ENCODE measurements at places on chromosomes 7 and 10.

DNA sequence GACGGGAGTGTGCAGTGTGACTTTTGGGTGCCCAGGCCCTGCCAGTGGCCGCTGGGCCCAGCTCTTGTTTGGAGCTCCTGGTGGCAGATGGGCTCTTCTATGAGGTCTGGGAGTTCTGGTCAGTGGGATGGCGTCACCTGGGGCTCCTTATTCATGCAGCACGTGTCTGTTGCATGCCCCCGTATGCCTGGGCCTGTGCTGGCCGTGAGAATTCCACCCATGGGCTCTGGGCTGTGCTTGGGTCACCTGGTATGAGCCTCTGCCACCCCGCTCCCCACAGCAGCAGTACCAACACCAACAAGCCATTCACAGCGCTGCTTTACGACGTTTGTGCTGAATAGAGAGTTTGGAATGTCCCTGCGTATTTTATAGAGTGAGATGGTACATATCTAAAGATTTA, 27.1 kb downstream of the INPP5A start:
- DNase-seq = no peak

GRCh38 chr10:131862548-131862947, 38.3 kb upstream of the PPP2R2D start:
- DNase-seq = no peak

DNA sequence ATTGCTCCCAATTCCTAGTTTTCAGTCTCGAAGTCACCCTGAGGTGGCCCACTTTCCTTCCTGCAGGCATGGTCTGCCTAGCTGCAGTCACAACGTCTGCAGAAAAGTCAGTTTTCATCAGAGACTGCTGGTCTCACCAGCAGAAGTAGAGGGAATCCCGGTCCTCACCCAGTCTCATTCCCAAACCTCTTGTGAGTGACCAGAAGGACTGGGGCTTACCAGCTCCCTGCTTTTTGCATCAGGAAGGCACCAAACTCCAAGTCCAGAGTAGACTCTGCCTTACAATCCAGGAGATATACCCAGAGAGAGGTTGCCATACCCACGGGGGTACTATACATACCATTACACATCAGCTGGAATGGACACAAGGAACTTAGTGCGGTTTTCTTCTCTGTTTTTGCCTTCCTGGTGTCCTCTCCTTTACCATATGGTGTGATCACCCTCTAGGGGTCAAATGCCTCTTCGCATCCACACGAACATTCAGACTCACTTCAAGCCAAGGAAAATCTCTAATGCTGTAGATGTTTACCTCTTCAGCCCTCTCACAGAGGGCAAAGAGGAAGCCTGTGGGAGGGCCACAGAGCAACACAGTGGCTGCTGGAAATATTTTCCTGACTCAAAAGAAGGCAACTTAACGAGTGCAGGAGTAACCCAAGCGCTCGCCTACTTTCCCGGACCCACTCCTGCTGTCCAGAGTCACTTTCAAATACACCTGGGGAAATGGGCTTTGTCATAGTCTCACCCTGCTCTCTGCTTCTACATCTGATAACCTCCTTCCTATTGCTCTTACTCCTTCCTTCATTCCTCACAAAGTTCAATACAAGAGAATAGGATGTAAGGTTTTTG, 220.9 kb downstream of the C7orf25 start:
- peak; percentile 72 for DNase-seq

- DNase-seq = no peak
These were observed 34.7 kb upstream of the MKLN1 start for GRCh38 chr7:131293018-131293417.

DNA sequence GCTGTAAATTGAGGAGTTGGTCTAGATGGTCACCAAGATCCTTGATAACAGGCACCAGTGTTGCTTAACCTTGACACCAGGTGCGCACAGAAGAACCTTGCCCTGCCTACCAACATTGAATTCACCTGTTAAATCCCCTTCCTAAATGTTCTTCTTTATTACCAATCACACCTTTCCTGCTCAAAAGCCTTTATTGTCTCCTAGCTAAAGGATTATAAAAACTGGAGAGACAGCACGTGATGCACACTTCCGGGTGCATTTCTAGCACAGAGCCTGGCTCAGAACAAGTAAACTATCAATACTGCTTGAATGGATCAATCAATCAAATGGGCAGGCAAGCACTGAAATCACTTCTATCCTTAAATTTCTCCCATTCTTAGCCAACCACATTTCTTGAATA, 56.3 kb downstream of the SVIL start:
- no peak for DNase-seq

DNA sequence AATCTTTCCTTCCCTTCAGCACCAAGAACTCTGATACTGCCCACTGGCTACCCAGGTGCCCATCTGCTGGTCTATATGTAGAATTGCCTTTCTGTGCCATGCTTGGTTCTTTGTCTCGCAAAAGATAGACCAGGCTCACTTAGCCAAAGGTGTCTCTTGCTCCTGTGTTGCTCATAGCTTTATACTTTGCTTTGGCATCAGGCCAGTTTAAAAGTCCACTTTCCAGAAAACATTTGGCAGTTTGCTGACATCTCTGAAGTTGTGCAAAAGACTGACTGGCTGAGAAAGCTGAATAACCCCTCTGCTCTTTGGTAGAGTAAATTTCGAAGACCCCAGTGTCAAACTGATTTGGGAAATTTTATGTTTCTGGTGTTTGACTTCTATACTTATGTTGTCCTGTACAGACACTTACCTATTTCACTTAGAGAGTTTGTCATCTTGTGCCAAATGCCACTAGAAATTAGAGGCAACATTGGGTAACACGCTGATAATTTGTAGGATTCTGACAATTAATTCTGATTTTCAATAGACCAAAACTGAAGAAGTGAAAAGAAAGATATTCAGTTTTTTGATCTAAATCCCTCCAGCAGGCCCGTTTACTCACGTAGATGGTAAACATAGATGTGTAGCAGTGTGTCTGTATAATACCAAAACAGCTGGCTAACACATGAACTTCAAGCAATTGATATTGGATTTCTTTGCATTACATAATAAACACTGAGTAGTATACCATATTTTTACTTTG, 91.1 kb downstream of the CPED1 start:
- DNase-seq = no peak

GRCh38 chr10:59878289-59878688, 28.1 kb downstream of the CCDC6 start:
- no peak for DNase-seq

GRCh38 chr7:45881759-45882464, 6.4 kb upstream of the IGFBP1 start:
- peak; percentile 76 for DNase-seq

DNA sequence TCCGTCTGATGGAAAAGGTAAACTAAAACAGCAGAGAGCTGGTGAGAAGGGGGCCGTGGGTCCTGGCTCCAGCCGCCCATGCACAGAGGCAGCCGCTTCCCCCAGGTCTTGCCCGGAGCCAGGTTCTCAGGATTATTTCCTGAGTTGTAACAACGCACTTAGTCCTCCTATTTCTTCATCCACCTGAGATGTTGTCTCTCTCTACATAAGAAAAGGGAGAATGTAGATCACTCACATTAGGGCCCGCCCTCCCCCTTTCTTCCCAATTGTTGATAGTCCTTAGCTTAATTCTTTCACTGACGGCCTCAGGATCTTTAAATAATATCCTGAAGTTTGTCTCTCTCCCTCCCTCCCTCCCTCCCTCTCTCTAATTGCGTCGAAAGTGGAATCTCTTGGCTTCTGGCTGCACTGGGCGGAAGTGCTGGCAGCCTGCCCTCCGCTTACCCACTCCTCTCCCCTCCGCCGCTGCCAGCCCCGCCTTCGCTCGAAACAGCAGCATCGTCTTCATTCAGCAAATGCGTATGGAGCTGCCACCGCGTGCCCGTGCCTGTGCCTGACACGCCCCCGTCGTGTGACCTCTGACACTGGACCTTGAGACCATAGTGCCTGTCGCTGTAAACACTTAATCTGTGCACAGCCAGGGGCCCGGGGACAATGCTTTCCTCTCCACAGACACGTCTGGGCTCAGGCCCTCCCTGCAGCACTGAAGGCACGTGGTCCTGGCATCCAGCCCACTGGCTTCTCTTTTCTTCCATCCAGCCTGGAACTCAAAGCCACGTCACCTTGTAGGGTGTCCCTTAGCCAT, 174.5 kb upstream of the PPP2R2D start:
- peak; percentile 63 for DNase-seq

- no peak for DNase-seq
These were observed 57.7 kb upstream of the TNS3 start for GRCh38 chr7:47639495-47640110.

GRCh38 chr7:69742237-69742636, 144.0 kb downstream of the AUTS2 start:
- no peak for DNase-seq

GRCh38 chr10:132606536-132607316, 69.1 kb downstream of the INPP5A start:
- no peak for DNase-seq

DNA sequence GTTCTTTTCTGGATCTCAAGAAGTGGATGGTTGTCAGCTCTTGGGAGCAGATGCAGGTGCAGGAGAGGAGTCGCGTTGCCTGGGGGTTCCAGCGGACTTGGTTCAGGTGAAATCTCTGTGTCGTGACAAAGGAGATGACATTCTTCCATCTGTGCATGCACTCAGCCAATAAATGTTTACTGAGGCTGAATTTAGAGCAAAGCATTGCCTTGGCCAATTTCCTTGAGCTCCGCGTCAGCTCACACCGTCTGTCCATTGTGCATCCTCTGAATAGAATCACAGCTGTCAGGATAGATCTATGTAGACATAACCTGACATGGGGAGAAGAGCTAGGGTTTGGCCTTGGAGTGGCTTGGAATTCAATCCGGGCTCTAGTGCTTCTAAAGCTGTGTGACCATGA, 343.7 kb downstream of the GLRX3 start:
- DNase-seq = no peak

GRCh38 chr7:139991269-139991666, 71.5 kb downstream of the PARP12 start:
- no peak for DNase-seq

DNA sequence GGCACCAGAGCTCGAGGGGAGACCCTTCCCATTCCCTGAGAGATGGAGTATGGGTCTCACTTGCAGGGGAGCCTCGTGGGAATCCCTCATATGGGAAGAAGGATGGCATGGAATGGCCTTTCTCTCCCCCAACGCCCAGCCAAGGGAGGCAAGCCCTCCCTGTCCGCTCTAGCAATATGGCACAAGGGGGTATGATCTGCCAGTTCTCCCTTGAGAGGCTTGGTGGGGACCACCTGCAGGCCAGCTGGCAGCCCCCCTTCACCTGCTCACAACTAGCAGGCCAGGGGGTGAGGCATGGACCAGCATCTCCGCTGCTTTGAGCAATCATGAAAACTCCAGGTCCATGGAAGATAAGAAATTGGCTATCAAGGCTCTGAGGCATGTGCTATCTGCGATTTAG, 70.8 kb downstream of the PARP12 start:
- no peak for DNase-seq

GRCh38 chr7:103349805-103350204, 2.4 kb downstream of the PSMC2 start:
- DNase-seq = no peak

- DNase-seq = peak; percentile 53
These were observed 124.3 kb downstream of the SKIDA1 start for GRCh38 chr10:21401196-21401595.

DNA sequence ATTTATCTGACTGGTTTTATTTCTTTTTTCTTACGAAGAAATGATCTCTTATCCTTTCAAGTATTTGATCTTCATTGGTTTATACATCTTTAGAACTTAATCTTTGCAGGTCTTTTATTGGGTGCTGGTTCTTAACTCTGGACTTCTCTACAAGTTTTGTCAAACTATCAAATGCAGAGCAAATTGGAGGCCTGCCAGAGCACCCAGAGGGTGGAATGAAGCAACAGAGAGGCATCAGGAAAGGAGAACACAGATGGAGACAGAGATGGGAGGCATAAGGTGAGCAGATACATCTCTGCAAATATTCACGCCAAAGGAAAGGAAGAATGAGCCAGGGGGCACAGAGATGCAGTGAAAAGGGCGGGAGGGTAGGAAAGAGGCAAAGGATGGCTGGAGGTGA, 130.3 kb downstream of the PKD1L1 start:
- no peak for DNase-seq

- DNase-seq = no peak
These were observed 48.4 kb downstream of the GRID2IP start for GRCh38 chr7:6502886-6503285.

DNA sequence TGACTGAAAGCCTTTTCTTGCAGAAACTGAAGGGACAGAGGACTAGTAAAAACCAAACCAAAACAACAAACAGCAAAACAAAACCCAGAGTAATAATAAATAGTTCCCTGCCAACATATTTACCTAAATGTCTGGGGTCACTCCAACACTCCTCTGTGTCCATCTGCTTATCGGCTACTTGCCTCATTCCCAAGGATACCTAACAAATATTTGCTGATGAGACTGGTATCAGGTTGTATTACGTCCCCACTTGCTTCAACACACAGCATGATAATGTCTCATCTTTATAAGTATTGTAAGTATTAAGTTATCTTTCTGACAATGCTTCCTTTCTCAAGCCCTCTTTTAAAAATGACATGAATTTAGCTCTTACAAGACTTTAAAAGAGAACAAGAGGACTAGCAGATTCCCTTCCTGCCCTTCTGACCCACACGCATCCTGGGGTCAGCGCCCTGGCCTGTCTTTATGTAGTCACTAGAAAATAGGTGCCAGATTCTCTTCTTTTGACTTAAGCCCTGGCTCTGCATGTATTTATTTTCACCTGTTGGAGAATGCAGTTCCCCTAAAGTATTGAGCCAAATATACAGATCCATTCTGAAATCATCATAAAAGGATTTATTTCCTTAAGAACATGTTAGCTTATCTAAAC, 110.2 kb downstream of the SEM1 start:
- DNase-seq = no peak

DNA sequence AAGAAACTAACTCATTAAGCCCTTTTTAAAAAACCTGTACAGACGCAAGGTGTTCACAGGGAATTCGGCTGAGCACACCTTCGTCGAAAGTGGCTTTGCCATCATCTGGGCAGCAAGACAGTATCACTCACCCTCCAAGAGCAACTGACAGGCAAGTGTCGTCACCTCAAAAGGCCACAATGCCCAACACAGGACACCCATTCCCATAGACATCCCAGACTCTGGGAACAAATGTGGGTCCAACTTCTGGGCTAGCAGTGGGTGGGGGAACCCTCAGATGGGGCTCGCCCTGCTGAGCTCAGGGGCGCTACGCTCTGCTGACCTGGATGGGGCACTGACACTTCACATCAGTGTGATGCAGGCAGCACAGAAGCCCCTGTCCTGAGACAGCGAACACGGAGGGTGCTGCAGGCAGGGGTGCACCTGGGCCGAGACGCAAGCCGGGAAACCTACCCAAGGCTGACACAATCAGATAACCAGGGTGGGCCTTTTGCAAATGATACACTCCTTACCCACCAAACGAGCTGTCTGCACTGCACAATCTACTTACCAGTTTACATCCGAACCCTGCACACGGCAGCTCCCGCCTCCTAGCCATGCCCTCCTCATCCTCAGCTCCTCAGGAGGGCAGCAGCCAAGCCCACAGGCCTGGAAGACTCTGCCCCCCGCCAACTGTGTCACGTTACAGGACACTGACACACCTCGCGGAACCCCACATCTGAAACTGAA, 1.7 kb downstream of the DIP2C start:
- no peak for DNase-seq

GRCh38 chr10:79245539-79246208, 101.6 kb upstream of the PPIF start:
- DNase-seq = peak; percentile 31

Data from Daoy (cell line).